ENCODE measurements at places on chromosomes 5 and 9.

- DNase-seq, result no peak
These were observed 330.3 kb downstream of the IRX1 start for GRCh38 chr5:3925935-3926334.

DNA sequence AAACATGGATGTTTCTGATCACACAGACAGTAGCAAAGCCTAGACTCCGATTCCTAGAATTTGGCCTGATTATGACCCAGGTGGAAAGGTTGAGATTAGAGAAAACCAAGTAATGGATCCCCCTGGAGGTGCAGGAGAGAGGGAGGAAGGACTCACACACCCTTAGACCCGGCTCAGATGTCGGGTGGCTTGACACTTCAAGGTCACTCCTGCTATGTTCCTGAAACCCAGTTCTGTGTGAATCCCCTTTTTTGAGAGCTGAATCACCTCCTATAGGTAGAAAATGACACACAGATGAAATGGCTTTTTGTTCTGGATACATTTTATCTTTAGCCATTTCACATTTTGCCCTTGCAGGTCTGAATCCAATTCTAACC is 192.8 kb downstream of the ARRDC3 start:
- DNase-seq, result no peak

GRCh38 chr9:8085986-8086385 is 286.4 kb upstream of the DMAC1 start:
- DNase-seq, result no peak

- DNase-seq, result no peak
These were observed 13.3 kb upstream of the GLRX start for GRCh38 chr5:95835682-95836385.

GRCh38 chr9:90894986-90895687 is 93.5 kb downstream of the SYK start:
- no peak for DNase-seq

DNA sequence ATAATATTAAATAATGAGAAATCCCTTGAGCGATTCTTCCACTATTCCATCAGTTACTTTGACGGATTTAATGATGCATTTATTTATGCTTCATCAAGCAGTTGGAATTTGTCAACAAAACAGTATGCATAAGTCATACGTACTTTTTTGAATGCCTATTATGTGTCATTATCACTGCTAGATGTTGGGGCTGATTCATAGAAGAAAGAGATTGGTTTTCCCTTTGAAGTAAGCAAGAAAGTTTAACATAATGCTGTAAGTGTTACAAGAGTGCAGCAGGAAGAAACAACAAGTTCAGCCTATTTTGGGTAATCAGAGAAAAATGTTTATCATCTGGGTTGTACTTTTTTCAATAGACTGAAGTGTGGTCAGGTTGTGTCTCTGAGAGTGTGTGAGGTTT is 121.2 kb upstream of the RANBP3L start:
- no peak for DNase-seq

- DNase-seq, result no peak
These were observed 893.8 kb upstream of the ACO1 start for GRCh38 chr9:31490551-31491106.

GRCh38 chr9:27925815-27926214 is 352.5 kb upstream of the C9orf72 start:
- no peak for DNase-seq

DNA sequence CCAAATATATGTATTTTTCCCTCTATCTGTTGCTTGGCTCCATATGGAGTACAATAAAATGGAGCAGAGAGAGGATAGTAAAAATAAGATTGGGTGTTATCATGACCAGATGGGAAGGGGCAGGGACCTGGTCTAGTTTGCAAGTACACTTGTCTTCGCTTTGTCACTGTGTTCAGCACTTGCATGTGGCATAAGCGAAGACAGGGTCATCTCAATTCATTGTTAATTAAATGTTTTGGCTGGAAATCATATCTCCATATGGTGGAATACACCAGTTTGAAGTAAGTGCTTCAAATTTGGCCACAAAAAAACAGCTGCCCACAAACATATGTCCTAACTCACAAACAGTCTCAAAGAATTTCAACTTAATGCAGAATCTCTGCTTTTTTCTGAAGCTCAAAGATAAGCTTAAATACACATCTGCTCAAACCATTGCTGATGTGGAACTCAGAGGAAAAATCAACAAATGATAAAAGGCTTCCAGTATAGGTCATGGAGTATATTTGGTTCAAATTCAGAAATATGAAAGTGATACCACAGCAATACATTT is 865.4 kb downstream of the TLE4 start:
- no peak for DNase-seq

DNA sequence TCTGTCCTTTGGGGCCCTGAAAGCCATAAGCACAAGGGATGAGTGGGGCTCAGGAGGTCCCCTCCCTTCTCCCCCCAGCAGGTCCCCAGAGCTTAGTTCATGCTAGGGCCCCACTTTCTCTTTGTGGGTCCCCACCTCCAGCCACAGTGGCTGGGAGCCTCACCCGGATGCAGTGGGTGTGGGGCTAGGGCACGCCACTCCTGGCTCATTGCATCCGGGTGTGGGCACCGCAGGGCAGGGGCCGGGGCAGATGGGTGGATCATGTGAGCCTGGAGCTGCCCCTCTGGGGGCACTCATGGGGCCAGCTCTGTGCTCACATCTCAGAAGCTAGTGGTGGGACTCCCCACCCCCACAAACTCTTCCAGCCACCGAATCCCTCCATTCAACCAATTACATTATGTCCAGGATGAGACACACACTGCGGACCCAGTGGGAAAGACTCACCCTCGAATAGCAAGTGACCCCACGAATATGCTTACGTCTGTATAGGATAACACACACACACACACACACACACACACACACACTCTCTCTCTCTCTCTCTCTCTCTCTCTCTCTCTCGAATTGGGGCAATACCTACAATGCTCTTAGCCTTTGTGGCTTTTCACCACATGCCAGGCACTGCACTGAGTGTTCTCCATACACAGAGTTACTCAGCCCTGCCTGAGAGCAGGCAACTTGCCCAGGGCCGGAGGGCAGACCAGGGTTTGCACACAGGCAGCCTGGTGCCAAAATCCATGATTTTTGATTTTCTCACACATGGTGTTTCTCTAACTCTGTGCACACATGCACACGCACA is 16.8 kb upstream of the PHYKPL start:
- DNase-seq, result no peak

- no peak for DNase-seq
These were observed 33.6 kb downstream of the IRF1 start for GRCh38 chr5:132456987-132457361.

GRCh38 chr5:151811593-151812321 is 40.0 kb downstream of the G3BP1 start:
- no peak for DNase-seq

- DNase-seq, result no peak
These were observed 28.6 kb downstream of the MARCHF3 start for GRCh38 chr5:127001621-127002296.

- no peak for DNase-seq
These were observed 237.1 kb downstream of the DMRTA1 start for GRCh38 chr9:22683700-22684075.

DNA sequence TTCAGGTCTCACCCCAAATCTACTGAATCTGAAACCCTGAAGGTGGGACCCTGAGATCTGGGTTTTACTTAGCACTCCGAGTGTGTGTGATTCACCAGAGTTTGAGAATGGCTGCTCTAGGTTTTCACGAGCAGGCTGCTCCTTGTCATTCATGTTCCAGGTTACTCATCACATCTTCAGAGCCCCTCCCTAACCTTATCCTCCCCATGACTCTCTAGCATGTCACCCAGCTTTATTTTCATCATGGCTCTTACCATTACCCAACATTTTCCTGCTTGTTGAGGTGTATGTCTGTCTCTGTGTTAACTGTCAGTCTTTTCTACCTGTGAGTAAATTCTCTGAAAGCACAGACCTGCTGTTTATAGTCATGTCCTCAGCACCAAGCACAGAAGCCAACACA is 319.2 kb downstream of the NSG2 start:
- DNase-seq, result no peak

- no peak for DNase-seq
These were observed 3.2 kb downstream of the NEURL1B start for GRCh38 chr5:172644266-172644665.

DNA sequence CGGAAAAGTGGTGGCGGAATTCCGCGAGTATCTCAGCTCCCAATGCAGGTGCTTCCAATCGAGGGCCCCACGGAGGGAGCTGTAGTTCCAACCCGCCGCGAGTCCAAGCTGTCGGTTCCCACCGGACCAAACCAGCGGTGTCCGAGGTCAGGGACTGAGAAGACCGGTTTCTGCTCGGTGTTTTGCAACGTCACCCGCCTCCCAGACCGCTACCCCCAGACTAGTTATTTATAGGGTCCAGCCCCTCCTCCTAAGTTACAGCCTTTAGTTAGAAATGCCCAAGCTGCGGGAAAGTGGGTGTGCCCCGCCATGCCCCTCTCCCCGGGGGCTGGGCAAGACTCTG is 677 bp upstream of the MYORG start:
- DNase-seq, result no peak

DNA sequence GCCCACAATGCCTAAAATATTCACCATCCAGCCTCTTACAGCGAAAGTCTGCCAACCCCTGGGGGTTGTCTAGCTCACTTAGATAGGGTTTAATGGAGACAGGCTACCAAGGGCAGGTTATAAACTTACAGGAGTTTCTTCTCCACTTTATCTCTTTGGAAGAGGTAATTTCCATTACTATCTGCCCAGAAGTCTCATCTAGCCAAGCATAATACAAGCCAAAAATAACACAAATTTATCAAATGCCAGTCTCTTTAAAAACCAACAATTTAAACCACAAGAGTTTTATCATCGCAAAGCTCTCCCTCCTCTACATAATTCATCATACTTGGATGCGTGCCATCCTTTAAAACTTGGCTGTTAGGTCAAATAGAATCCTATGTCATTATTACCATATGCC is 6.2 kb downstream of the RBM22 start:
- DNase-seq, result no peak

DNA sequence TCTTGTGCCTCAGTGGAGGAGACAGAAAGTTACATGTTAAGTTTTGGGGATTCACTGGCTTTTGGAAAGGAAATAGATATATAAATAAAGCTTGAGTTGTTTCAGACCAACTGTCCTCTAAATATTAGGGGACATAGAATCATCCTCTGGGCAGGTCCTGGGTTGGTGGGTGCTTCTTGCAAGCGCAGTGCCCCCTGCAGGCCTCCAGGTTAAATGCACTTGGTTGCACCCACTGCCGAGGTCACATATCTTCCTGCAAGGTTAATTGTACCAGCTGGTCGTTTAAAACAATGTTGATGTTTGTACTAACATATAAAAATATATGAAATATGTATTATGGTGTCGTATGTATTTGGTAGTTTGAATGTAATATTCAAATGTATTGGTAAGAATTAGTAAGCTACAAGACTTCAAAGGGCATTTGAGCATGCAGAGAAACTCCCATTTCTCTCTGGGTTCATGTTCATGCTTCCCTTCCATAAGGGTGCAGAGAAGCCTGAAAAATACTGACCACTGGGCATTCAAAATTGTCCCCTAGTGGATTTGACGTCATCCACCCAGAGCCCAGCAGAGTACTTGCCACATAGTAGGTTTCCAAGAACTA is 87.0 kb downstream of the ZNF618 start:
- no peak for DNase-seq

DNA sequence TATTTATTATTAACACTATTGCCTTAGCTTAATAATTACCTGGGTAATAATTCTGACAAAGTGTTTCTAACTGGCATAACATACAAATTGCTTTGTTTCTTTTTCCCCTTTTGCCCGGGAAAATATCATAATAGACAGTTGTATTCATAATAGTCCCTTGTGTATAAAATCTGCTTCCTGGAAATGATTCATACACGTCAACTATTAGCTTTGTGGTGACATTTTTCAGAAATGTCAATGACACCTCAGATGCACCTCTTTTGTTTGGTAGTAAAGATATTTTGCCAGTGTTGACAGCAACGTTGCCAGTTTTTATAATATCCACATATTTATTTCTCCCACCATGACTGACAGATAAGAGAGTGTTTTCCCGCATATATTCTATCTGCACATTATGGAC is 73.0 kb downstream of the RASEF start:
- no peak for DNase-seq

DNA sequence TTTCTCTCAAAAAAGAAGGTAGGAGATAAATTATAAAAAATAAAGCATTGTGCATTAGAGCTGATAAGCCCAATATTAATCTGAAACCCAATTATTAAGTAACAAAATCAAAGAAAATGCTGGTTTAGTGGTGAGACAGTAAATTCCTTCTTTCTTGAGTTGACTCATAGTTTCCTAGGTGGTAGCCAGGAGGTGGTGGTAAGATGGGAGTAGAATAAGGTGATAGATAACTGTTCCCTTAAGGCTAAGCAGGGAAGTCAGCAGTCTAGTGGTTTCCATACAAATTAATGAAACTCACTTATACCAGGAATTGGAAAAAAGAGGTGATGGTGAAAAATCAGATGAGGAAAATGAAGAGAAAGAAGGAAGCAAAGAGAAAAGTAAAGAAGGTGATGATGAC is 23.2 kb downstream of the LYSMD3 start:
- no peak for DNase-seq

GRCh38 chr9:34957492-34958410 is at the start of gene PHF24:
TSS of gene PHF24 (plus strand) at chr9:34958285. CDS start at chr9:34971299, 13,014 bp downstream.
- no peak for DNase-seq

- no peak for DNase-seq
These were observed 8.8 kb upstream of the RNF183 start for GRCh38 chr9:113311961-113312360.

GRCh38 chr9:124530246-124530645 is 23.0 kb upstream of the NR5A1 start:
- DNase-seq, result no peak

DNA sequence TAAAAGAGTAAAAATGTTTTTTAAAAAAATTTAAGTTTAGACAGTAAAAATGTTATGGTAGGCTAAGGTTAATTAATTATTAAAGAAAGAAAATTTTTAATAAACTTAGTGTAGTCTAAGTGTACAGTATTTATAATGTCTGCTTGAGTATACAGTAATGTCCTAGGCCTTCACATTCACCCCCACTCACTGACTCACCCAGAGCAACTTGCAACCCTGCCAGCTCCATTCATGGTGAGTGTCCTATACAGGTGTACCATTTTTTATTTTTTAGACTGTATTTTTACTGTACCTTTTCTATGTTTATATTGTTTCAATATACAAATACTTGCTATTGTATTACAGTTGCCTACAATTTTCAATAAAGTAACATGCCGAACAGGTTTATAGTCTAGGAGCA is 234.1 kb downstream of the AUH start:
- DNase-seq, result no peak
